ENCODE measurements at places on chromosomes 7 and 10. TPM values are rescaled to one million over a fixed set of nuclear protein-coding genes. Genes with fewer than 3 reads are reported as not detected.

GRCh38 chr10:97711640-97712572, 1.6 kb upstream of the MARVELD1 start:
- no peak for DNase-seq

DNA sequence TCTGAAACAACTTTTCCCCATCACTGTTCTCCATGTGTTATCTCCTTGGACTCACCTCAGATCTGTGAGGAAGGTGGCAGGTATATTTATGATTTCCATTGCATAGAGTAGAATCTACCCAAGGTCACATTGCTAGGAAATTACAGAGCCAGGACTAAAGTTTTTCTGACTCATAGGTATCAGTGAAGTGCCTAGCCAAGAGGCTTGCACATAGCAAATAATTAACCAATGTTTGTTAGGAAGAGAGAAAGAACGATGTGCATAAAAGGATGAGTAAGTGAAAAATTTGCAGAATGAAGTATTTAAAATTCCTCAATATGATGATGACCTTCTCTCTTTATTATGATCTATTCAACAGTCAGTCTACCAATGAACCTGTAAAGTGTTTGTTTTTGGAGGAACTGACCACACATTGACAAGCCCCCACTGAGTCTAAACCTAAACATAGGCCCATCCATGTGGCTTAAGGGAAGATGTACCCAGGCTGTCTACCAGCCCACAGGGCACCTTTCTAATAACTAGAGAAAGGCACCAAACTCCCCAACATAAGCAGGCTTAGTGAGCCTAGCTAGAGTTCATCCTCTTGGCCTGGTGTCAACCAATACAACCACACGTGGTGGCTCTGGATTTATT, 252.9 kb upstream of the ZMIZ1 start:
- no peak for DNase-seq

DNA sequence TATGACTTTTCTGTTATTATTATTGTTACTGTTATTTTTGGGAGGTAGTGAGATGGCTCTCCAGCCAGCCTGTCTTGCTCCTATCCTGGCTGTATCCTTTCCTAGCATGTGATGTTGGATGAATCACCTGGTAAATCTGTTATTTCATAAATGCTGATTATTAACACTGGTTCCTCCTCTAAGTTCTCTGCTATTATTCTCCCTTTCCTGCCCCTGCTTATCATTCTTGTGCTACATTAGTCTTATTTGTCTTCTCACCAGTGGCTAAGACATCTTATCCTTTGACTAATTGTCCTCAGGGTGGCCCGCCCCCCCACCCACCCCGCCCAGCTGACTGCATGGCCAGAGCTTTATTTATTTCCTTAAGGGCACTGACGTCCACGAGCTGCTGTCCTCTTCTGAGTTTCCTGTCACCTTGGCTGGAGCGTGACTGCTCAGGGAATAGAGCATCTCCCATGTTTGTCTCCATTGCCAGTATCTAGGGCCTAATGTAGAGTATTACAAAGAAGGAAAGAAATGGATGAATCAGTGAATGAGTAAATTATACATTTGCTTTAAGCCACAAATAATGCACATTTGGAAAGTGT, 110.1 kb upstream of the KLF6 start:
- DNase-seq, result no peak

GRCh38 chr7:31333291-31333690, 7.2 kb downstream of the NEUROD6 start:
- DNase-seq, result no peak

GRCh38 chr7:18828260-18828993, 289.0 kb downstream of the TWIST1 start:
- DNase-seq, result no peak

- no peak for DNase-seq
Measured at GRCh38 chr7:53418834-53419482, 383.5 kb downstream of the POM121L12 start.

DNA sequence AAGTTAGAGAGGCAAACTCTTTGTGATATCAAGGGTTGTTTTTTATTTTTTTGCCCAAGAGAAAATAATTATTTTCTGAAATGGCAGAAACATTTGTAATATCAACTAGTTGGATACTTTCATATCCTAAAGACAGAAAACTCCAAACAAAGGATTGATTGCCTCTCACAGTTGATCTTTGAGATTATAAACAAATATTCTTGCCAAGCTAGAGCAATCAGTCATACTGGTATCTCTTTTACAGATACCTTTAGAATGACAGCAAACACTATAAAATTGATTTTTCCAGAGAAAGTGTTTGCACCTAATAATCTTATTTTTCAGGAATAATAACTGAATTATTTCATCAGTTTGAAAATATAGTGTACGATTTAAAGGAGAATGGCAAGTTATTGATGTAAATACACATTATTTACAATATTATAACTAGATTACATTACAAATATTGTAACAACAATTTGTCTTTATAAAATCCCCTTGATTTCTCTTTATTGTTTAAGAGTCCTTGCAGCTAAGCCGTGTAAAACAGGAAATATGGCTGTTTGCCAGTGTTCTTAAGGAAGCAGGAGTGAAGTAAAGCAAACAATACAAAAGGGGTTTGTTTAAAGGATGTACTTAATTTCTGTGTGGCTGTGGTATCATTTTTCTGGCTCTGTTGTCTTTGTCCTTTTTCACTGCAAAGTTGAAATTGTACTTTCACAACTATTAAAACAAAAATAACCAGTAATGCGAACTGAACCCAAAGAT, 58.4 kb downstream of the MAPK8 start:
- no peak for DNase-seq

GRCh38 chr10:74419491-74419951, 268.5 kb downstream of the ADK start:
- no peak for DNase-seq

GRCh38 chr10:132986076-132986475, 43.7 kb upstream of the CFAP46 start:
- no peak for DNase-seq

DNA sequence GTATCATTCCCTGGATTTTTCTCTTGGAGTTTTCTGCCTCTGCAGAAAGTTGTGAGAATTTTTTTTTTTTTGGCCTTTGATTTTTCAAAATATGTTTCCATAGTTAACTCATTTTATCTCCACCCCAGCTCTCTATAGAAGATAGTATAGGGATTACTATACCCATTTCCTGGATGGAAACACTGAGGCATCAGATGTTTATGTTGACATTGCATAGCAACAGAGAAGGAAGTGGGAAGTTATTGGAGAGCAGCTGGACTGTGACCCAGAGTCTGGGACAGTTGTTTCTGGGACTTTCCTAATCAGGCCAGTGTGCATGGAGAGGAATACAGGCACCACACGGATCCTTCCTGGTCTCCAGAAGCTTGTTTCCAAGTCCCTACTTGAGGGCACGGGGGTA, 158.0 kb downstream of the CDH23 start:
- DNase-seq, result no peak

- DNase-seq, result no peak
Measured at GRCh38 chr7:108839076-108839475, 269.4 kb downstream of the DNAJB9 start.

DNA sequence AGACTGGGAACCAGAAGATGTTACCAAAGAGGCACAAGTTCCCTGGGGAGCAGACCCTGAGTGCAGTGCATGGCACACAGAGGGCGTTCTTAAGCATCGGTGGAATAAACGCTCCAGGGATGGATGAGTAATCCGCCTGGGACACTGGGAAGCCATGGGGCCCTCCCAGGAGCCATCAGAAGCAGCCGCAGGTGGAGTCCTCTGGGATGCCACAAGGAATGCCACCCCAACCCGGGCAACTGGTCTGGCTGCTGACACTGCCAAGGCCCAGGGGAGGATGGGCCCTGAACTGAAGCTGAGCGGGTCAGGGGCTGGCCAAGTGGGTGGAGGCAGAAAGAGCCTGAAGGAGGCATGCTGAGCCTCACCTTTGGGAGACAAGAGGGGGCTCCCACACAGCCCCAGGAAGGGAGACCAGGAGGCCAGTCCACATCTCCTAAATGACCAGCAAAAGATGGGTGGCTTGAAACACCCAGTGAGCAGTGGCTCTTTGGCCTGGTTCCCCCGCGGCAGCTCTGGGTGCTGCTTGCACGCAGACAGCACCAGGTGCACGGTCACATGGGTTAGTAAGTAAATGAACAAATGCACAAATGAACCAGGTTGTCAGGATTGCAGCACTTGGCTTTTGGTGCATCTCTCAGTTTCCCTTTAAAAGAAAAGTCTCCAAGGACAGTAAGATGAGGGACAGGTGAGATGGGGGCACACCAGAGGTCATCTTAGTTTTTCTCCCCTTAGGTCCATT, 141.3 kb upstream of the ZMIZ1 start:
- no peak for DNase-seq

DNA sequence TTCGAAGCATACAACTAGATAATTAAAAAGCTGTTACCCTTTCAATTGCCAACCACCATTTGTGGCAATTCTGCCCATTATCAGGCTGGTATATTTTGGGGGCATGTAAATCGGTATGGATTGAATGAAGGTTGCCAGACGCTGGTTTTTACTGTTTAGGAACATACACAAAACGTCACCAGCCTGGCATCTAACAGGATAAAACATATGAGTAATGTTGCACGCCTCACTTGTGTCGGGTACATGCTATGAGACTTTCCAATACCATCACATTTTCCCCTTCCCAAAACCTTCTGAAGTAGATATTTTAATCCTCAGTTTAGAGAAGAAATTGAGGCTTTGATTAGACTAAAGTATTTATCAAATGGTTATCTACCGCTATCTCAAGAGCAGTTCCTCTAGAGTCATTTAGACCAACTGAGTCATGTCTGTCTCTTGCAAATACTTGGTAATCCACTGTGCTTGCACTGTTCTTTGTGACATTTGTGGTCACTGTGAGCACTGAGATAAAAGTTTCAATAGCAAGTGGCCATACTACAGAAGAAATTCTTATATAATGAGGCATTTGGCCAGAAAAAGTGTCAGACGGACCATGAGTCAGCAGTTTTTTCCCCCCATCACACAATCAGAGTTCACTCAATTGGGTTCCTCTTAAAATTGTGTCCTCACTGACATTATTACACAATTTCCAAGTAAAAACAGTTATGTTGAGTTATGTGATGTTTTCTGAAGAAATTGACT, 498.7 kb downstream of the NXPH1 start:
- DNase-seq, result no peak

GRCh38 chr10:48671914-48672595, 12.6 kb upstream of the WDFY4 start:
- no peak for DNase-seq

GRCh38 chr10:18306031-18306430, 165.8 kb downstream of the CACNB2 start:
- no peak for DNase-seq

DNA sequence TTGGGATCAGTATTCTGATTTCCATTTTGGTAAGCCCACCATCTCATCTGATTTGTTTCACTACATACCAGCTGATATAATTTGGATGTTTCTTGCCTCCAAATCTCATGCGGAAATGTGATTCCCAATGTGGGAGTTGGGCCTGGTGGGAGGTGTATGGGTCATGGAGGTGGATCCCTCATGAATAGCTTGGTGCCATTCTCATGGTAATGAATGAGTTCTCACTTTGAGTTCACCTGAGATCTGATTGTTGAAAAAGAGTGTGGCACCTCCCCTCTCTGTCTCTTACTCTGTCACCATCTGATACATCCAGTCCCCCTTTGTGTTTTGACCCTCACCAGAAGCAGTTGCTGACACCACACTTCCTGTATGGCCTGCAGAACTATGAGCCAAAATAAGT, 347.3 kb downstream of the ARL4A start:
- DNase-seq, result no peak

DNA sequence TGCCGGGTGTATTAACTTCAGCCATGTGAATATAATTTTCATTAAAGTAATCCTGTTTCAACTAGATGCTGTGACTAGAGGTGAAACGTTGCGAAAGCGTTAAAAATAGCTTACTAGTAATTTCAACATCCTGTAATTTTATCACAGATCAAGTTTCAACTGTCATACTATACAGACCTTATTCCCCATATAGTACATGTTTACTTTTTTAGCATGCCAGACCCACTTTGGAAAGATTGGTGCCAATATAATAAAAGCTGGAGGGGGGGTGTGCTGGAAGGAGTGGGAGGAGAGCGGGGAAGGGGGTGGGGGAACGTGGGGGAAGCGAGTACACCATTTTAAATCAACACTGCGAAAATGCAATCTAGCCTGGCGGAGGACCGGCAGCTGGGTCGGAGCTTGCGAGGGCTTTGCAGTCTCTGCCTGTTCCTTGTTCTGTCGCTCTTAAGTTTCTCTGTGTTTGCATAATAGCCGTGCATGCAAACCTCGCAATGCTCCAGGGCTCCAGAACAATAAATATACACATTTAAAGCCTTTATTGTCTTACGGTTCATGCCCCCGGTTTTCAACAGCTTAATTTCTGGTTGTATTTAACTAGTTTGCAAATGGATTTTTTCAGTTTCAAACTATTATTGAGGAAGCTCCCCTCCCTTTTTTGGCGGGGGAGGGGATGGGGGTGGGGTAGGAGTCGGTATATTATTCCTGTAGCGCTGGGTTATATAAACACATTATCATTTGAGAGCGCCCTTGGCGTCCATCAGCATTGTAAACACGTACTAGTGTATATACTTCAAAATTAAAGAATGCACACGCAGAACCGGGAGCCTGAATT, 1.3 kb upstream of the ARID5B start:
- DNase-seq, result peak; percentile 32

GRCh38 chr10:86599041-86599440, 55.3 kb upstream of the OPN4 start:
- DNase-seq, result no peak

DNA sequence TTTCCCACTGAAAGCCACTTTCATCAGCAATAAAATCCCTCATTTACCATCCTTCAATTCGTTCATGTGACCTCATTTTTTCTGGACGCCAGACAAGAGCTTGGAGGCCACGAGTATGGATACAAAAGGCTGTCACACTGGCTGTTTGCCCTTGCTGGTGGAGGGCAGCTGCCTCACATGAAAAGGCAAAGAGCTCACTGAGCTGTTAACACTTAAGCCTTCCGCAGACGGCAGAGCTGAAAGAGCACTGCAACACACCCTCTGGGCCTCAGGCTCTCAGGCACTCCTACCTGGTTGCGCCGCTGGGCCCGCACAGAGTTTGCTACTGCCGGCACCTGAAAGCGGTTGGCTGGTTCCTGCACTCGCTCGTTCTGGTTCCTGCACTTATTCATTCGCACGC, 193.5 kb downstream of the CFTR start:
- peak; percentile 6 for DNase-seq

- DNase-seq, result no peak
Measured at GRCh38 chr10:10792681-10793080, 225.0 kb upstream of the CELF2 start.

The LRGUK gene
- total RNA-seq, result 0.64 TPM

The ANKMY2 gene
- 20.5 TPM for total RNA-seq

The INMT gene
- total RNA-seq, result 1.4 TPM

The ADCYAP1R1 gene
- total RNA-seq, result 39.3 TPM

The OIT3 gene
- total RNA-seq, result 5.5 TPM

The PRF1 gene
- not detected for total RNA-seq

The AS3MT gene
- 1.4 TPM for total RNA-seq

The SFTPD gene
- total RNA-seq, result 0.31 TPM

The TMEM184A gene
- 0.21 TPM for total RNA-seq

The PHYHIPL gene
- total RNA-seq, result 0.69 TPM

The ICA1 gene
- 91.4 TPM for total RNA-seq

The PRLHR gene
- total RNA-seq, result not detected

The IL6 gene
- not detected for total RNA-seq

The PTF1A gene
- total RNA-seq, result not detected

All from endothelial cell (in vitro differentiated cells).